NCI-H1105 (cell line): ENCODE measurements at places on chromosomes 1 and 21.

DNA sequence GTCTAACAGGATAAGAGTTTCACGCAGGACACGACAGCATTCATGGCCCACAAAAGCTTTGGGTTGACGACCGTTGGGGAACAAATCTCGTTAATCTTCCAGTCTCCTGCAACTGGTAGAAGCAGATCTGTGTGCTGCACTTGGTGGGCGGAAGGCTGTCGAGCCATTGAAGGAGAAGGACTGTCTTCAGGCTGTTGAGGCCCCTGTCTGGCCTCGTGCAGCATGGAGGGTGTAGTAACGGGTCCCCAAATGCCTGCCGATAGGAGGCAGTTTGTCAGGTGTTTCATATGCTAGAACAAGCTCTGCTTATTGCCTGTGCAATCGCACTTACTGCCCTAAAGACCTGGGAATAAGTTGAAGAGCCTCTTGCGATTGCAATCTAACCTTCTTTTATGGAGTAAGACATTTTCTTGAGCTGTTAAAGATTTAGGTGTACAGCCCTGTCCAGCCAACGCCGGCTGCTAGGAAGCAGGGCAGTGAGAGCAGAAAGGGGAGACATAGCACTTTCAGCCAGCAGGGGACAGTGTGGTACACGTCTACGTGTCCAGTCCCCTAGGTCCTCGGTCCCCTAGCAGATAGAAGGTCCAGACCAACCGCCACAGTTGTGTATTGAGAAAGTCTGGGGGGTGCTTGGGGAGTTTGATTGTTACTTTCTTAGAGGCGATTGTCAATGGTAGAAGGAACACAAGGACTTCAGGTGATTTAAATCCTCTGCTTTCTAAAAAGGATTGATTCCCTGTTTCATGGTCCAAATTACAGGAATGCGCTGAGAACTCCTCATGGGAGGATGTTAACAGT is 102.3 kb upstream of the TMPRSS2 start:
- peak; percentile 1 for DNase-seq

GRCh38 chr1:112316254-112316913 is 79.6 kb upstream of the CTTNBP2NL start:
- DNase-seq: no peak

- peak; percentile 72 for DNase-seq
Observed at GRCh38 chr1:37808369-37809319, 636 bp upstream of the YRDC start.

DNA sequence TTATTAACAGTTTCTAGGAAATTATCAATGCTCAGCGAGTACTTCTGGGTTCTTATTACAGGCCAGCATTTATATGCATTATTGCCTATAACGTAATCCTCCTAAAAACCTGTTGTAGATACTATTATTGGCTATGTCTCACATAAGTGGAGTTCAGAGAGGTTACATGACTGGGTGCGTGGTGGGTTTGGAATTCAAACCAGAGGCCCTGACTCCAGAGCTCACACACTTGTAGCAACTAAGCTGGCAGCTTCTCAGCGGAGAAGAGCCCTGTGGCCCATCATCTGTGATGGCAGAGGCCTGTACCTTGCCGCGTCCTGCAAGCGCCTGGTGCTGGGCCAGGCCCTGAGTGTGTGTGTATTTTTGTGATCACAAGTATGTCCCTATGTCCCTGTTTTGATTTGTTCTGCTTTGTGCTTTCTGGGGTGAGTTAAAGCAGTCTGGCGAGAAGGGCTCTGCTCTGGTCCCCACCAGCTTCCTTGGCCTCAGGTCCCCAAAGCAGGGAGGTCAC is 66.7 kb downstream of the HTR6 start:
- DNase-seq: no peak

- DNase-seq: no peak
Observed at GRCh38 chr1:55970526-55971110, 608.7 kb downstream of the PLPP3 start.

DNA sequence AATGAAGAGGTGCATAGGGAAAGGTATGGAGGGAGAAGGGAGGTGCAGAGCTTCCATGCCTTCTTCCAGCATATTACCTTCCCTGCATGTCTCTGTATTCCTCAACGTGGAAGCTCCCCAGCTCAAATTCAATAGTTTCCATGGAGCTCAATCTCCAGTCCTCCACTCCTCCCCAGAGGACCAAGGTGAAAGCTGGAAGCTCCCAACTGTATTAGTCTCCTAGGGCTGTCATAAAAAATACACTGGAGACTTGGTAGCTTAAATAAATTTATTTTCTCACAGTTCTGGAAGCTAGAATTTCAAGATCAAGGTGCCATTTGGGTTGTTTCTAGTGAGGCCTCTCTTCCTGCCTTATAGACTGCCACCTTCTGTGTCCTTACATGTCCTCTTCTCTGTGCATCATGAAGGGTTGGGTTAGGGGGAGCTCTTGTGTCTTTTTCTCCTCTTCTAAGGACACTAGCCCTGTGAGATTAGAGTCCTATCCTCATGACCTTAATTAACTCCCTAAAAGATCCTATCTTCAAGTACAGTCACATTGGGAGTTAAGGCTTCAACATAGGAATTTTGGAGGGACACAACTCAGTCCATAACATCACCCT is 21.9 kb upstream of the RABGGTB start:
- no peak for DNase-seq

- peak; percentile 40 for DNase-seq
Observed at GRCh38 chr1:112840631-112841624, 115.1 kb downstream of the SLC16A1 start.

- DNase-seq: no peak
Observed at GRCh38 chr1:36322786-36323635, 434 bp downstream of the EVA1B start.

DNA sequence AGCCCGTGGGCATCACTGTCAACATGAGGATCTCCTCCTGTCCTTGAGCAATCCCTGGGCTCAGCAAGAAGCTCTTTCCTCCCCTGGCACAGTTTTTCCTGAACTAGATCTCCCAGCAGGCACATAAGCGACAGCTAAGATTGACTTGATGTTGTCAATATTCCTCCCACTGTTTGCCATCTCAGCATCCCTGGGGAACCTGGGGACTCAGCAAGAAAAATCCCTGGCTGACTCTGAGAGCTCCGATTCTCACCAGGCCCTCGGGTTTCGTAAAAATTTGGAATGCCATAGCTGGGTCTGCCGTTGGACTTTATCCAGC is 687.2 kb downstream of the MATN1 start:
- DNase-seq: no peak

DNA sequence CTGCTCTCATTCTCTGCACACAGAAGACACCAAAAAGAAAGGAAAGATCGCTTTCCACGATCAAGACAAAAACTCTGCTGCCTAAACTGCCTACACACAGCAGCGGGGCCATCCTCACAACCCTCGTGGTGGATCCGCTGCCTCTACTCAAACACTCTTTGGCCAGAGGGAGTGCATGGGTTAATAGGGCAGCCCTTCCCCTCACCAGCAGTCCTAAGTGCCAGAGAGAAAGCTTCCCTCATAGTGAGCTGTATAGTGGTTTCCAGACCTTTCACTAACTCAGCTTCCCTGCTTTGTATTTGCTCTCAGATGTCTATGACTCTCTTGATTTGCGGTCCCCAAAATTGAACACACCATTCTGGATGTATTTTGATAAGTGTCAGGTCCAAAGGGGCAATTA is 30.9 kb downstream of the GPR161 start:
- DNase-seq: no peak

- no peak for DNase-seq
Observed at GRCh38 chr21:44871576-44872269, 1.8 kb downstream of the PTTG1IP start.

DNA sequence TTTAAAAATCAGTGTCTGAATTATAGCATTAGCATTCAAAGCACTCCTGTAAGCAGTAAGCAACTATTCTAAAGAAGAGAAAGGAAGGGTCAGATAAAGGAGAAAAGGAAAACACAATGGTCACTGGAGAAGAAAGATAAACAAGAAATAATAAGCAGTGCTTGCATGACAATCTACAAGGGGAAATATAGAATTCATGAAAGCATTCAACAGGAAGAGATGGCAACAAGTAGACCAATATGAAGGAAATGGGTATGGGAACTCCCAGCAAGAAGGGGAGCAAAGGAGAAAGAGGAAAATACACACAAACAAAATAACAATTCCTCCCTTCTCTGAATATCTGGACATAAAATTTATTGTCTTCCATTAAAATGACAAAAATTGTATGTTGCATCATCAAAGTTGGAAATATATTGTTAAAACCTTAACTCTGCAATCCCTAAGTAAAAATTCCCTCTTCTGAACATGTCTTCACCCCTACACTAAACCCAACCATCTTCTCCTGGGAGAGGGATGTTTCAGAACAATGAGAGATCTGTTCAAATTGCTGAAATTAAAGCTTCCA is 206.3 kb upstream of the SAMSN1 start:
- DNase-seq: no peak

DNA sequence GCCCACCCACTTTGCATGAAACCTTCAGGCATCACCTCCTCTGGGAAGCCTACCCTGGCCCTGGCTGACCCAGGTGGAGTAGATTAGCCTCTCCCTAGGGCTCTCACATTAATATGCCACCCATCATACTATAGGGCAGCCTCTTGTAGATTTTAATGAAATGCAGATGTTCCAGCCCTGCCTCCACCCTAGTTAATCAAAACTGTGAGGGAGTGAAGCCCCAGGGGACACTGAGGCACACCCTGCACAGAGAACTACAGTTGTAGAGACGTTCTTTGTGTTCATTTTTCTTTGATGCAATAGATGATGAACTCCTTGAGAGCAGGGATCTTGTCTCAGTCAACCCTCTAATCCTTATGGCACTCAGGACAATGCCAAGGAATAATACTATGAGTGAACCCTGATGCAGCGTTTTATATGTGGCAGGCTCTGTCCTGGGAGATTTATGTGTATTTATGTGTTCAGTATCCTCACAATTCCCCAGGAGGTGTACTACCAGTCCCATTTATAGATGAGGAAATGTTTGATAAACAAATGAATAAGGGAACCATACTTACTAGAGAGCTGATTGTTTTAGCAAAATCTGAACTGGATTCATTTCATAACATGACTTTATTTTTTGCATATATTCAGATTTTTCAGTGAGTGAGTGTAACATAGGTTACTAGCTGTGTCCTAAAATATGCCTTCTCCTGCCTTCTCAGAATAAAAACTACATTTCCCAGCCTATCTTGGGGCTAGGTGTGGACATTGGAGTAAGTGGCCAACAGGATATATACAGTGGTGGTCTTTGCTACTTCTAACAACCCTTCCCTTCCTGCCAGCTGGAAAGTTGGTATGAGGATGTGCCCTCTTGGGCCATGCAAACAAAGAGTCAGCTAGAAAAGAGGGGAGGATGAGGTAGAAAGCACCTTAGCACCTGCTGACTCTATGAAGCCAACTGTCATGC is 23.5 kb upstream of the PRELP start:
- no peak for DNase-seq

GRCh38 chr1:31412732-31413404 is at the start of gene SERINC2:
Gene SERINC2 (plus strand): TSS chr1:31413213. CDS start chr1:31413266, 53 bp downstream.
- peak; percentile 61 for DNase-seq

DNA sequence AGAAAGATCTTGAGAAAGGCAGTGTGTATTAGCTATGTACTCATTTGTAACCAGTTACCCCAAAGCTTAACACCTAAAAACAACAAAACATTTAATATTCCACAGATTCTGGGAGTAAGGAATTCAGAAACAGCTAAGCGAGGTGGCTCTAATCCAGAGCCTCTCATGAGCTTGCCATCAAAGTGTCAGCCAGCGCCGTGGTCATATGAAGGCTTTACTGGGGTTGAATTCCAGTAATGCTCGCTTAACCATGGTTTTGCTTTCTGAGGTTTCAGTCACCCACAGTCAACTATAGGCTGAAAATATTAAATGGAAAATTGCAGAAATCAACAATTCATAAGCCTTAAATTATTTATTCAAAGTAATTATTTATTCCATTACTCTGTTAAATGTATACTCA is 101.8 kb downstream of the CLIC6 start:
- DNase-seq: no peak

- DNase-seq: no peak
Observed at GRCh38 chr1:246384616-246385015, 122.5 kb downstream of the SMYD3 start.

DNA sequence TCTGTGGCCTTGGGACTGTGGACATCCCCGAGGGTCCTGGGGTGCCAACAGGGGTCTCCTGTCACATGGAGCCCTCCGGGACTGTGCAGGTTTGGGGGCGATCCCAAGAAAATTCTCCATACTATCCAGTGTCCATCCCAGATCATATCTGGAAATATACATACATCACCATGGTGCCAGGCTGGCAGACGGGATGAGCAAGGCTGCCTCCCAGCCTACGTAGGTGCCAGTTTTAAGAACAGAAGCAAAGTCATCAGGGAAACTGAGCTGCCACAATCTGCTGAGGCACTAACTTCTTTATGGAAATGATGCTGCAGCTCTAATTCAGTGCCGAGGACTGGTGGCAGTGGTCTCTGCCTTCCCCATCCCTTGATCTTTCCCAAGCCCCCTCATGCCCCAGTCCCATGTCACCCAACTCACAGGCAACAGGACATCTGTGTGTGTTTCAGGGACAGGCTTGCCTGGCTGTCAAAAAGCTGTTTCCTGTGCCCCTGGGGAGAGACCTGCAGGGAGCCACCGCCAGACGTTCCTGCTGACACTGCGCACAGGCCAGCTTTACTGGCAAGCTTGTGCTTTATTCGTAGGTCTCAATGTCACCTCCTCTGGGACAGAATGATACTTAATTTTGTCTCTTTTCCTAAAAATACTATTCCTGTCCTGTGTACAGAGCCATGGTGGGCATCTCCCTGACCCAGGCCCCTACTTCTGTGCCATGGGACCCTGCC is 15.5 kb downstream of the TEX35 start:
- DNase-seq: no peak

DNA sequence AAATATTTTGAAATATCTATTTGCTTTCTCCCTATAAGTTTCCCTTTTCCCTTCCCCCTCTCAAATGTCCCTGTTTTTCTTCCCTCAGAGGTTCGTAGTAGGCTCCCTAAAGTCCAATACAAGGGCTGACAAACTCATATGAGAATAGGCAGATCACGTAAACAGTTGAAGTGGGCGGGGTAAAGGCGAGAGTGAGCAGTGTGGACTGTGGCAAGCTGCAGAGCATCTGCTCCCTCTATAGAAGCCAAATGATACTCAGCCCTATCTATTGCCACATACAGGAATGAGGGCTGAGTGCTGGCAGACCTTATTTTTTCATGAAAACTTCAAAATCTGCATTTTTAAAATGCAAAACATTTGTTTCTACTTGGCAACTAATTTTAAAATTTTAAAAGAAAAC is 26.3 kb downstream of the PRDX6 start:
- no peak for DNase-seq

DNA sequence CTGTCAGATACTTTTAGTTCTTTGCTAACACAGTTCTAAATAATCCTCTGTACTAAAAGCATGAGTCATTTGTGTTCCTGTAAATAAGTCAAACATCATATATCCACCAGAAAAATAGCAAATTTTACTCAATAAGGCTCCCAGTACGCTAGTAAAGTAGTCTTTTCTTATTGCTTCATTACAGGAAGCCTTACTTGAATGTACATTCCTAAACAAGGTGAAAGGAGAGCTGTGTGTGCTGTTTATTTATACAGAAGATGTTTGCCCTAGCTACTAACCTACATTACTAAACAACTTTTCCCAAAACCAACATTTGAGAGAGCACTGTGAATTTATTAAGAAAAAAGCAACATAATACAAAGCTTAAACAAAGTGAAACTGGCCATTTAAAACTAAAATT is 52.0 kb downstream of the ZNHIT6 start:
- DNase-seq: no peak

- no peak for DNase-seq
Observed at GRCh38 chr1:17181781-17182464, 23.0 kb upstream of the PADI1 start.

GRCh38 chr21:41957991-41958766 is 4.4 kb upstream of the C2CD2 start:
- DNase-seq: peak; percentile 38

GRCh38 chr1:10881046-10881445 is 84.6 kb upstream of the CASZ1 start:
- no peak for DNase-seq

GRCh38 chr1:98330224-98330623 is 331.3 kb upstream of the SNX7 start:
- no peak for DNase-seq
